Spleen (tissue), 13 donors: ENCODE measurements at places on chromosomes 16 and 17.

DNA sequence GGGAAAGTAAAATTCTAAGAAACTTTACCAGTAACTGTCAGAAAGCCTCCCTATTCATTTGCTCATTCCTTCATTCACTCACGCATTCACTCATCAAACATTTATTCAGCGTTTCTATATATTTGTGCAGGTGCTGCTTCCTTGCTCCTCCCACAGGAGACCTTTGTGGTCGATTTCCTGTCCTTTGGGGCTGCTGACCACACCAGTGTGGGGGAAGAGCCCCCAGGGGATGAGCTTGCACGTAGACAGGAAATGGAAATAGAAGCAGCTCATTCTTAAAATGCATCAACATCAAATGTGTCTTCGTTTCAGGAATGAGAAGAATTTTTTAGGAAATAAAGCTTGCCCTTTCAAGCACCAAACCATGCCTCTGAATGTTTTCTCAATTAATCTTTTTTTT, 9.6 kb downstream of the PIK3R6 start:
- no peaks in the 10 kb centered on the region for H3K27me3 ChIP-seq
- no peak overlapping the region for H3K4me3 ChIP-seq
- DNase-seq: no peak
- no peak overlapping the region for H3K27ac ChIP-seq
- H3K36me3 ChIP-seq: no peaks in the 10 kb centered on the region
- peaks cover 41% of the 10 kb centered on the region for H3K4me1 ChIP-seq

GRCh38 chr17:64092952-64093451, 36.9 kb downstream of the ERN1 start:
- peak overlapping the region; percentile 72 for H3K27ac ChIP-seq
- DNase-seq: no peak
- peaks cover 47% of the 10 kb centered on the region for H3K4me1 ChIP-seq
- H3K4me3 ChIP-seq: no peak overlapping the region

DNA sequence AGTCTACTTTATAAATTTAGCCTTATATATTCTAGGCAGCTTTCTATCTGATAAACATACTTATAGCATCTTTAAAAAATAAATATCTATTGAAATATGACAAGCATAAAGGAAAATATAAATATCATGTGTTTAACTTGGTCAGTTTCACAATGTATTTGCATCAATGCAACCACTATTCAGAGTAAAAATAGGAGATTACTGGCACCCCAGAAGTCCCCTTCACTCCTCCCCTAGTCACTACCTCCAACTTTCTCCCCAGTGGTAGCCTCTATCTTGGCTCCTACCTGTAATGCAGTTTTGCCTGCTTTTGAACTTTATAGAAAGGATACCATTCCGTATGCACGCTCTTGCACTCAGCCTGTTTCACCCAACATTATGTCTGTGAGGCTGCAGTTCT, 3.2 kb upstream of the NOD2 start:
- no peaks in the 10 kb centered on the region for H3K36me3 ChIP-seq
- DNase-seq: no peak
- H3K27me3 ChIP-seq: no peaks in the 10 kb centered on the region

DNA sequence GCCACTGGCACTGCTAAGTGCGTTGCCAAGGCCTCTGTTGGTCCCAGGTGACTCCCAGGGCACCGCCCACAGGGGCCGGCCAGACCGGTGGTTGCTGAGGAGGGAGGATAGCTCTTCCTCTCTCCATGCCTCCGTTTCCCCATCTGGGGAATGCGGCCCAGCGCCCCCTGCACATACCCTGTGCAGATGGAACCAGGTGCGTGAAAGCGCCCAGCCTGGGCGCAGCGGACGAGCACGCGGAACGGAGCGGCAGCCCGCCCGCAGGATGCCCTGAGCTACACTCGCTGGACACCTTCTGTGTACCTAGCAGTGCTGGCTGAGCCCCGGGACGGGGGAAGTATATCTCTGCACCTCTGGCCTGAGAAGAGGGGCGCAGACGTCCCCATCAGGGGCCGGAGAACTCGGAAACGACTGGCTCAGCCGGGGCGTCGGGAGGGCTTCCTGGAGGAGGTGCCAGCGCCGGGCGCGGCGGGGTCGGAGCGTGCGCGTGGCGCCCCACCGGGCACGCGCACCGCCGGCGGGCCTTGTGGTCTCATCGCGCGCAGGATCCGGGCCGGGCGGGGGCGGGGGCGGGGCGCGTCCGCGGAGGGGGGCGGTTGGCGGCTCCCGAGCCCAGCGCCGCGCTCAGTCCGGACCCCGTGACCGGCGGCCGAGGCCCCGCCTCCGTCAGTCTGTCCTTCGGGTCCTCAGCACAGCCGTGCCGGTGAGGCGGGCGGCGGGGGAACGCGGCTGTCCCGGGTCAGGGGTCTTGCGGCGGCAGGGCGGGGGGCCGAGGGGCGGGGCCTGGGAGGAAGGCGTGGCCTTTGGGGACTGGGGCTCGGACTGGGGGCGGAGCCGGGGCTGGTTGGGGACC, at the start of the genes CCDC78 and HAGHL:
CCDC78 (minus strand) TSS at position 6 of the 853 bp plus-strand sequence. CDS start 76 bp downstream, outside the sequence.
HAGHL (plus strand) TSS at position 669 of the 853 bp plus-strand sequence. CDS start 404 bp downstream, outside the sequence.
- DNase-seq: peak; percentile 93
- peak within 1 kb of the TSS; percentile 86 for H3K27ac ChIP-seq
- peak within 1 kb of the TSS; percentile 60 for H3K4me3 ChIP-seq
- peaks cover 17% of the 10 kb centered on the region for H3K27me3 ChIP-seq

GRCh38 chr16:22317625-22318024, 20.4 kb downstream of the POLR3E start:
- no peak overlapping the region for H3K4me3 ChIP-seq
- no peak for DNase-seq
- H3K36me3 ChIP-seq: no peaks in the 10 kb centered on the region
- peaks cover 4% of the 10 kb centered on the region for H3K4me1 ChIP-seq
- H3K27me3 ChIP-seq: no peaks in the 10 kb centered on the region
- no peak overlapping the region for H3K27ac ChIP-seq

GRCh38 chr16:56909527-56909979, 22.4 kb upstream of the HERPUD1 start:
- DNase-seq: no peak
- H3K4me1 ChIP-seq: peaks cover 22% of the 10 kb centered on the region
- H3K36me3 ChIP-seq: no peaks in the 10 kb centered on the region
- no peak overlapping the region for H3K27ac ChIP-seq
- H3K4me3 ChIP-seq: no peak overlapping the region
- H3K27me3 ChIP-seq: no peaks in the 10 kb centered on the region

DNA sequence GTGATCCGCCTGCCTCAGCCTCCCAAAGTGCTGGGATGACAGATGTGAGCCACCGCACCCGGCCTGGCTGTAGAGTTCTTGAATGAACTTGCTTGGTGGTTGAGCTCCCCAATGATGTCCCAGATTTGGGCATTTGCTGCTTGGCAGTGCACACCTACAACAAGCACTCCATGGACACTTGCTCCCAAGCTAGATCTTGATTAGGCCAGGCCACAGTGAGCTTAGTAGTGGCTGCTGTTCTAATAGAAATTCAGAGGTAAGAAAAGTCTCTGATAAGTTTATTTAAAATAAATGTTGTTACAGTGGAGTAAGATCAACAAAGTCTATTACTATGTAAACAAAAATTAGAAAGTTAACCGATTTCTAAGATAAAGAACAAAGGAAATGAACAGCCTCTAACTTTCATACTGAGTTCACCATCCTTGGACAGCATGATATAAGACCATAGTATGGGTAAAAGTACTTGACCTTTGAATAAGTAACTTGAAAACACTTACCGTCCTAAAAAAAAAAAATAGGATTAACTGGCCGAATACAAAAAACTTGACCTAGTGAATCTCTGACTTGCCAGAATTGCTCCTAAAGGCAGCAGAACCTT, 951 bp downstream of the TMED6 start:
- H3K4me3 ChIP-seq: no peak overlapping the region
- peak; percentile 32 for DNase-seq
- no peaks in the 10 kb centered on the region for H3K27me3 ChIP-seq
- no peaks in the 10 kb centered on the region for H3K4me1 ChIP-seq
- H3K36me3 ChIP-seq: peaks cover 24% of the 10 kb centered on the region

DNA sequence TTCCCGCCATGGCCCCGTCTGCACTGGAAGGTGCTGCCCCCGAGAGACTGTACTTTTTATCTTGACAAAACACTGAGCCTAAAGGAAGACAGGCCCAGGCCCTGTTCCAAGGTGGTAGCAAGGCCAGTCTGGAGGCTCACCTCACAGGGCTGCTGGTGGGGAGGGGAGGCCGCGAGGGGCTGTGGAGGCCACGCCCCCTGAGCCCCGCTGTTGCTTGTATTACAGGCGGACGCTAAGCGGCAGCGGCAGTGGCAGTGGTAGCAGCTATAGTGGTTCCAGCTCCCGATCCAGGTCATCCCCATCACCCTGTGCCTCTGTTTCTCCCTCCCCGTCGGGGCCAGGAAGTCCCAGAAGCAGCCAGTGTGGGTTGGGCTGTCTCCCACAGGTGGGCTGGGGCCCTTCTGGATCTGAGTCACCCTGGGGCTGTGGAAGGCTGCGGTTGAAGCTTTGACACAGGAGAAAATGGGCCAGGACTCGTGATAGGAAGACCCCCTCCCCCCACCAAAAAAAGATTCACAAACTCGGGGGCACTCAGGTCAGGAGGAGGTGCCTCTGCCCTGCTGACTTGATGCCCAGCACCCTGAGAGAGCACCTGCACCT, 13.3 kb upstream of the IL17C start:
- no peak overlapping the region for H3K27ac ChIP-seq
- peaks cover 66% of the 10 kb centered on the region for H3K36me3 ChIP-seq
- DNase-seq: no peak
- no peak overlapping the region for H3K4me3 ChIP-seq
- H3K4me1 ChIP-seq: peaks cover 23% of the 10 kb centered on the region
- H3K27me3 ChIP-seq: no peaks in the 10 kb centered on the region
